CD8-positive, alpha-beta T cell (primary cell): ENCODE measurements at places on chromosomes 7 and 10.

DNA sequence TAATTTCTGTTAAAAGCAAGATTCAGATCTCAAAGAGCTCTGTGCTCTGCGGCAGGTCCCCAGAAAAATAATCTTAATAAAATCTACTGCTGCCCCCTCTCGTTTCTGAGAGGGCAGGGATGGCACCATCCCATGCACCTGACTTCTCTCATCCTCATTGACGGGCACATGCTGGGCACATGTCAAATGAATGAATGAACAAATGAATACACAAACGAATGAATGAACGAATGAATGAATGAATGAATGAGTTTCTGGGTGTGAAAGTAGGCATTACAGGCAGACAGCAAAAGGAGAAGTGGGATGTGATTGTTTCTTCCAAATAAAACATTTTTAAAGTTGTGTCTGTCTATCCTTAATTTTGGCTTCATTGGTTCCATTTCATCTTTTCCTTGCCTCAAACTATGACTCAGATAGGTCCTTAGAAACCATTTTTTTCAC lies 398.1 kb upstream of the PRKCQ start:
- DNase-seq: no peak

DNA sequence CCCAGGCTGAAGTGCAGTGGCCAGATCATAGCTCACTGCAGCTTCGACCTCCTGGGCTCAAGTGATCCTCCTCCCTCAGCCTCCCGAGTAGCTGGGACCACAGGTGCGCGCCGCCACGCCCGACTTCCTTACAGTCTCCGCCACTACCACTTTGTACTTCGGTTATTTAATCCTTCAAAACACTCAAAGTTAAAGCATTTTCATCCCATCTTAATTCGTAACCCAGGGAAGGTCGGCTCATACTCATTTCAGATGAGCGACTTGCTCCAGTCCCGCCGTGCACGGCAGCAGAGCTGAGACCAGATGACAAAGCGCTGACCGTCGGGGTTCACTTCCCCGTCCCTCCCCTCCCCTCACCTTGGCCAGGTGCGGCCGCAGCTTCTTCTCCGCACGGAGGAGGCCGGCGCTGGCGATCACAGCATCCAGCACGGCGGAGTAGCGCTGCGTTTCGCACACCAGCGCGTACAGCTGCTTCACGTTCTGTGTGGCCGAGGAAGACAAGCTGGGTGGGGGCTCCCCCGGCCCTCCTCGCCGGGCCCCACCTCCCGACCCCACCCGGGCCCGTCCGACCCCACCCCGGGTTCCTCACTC lies 457 bp downstream of the NSUN5 start:
- DNase-seq: no peak

- DNase-seq: no peak
Measured at GRCh38 chr7:137657476-137658189, 189.1 kb downstream of the DGKI start.

DNA sequence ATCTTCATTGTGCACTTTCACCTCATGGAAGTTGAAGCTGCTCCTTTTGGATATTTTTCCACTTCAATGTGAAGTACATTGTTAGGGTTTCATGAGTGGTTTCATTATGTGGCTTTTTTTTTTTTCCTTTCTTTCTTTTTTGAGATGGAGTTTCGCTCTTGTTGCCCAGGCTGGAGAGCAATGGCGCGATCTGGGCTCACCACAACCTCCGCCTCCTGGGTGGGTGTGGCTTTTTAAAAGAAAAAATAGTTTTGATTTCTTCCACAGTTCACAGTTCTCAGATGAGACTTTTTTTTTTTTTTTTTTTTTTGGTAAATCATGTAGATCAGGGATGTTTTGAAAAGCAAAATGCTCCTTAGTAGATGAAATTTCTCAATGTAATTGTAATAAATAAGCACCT lies 652.3 kb upstream of the ANKRD30A start:
- no peak for DNase-seq

- DNase-seq: no peak
Measured at GRCh38 chr7:87505557-87506245, 30.2 kb upstream of the ABCB4 start.

GRCh38 chr7:14351167-14351566 lies 361.7 kb upstream of the ETV1 start:
- no peak for DNase-seq

DNA sequence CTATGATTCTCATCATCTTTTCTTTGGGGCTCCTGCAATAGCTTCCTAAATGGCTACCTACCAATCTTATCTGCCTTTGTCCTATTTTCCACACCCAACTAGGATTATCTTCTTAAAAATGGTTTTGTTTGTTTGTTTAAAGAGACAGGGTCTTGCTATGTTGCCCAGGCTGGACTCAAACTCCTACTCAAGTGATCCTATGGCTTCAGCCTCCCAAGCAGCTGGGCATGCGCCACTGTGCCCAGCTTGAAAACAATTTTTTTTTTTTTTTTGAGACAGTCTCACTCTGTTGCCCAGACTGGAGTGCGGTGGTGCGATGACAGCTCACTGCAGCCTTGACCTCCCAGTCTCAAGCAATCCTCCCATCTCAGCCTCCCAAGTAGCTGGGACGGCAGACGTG lies 14.9 kb downstream of the DNMBP start:
- DNase-seq: no peak

- no peak for DNase-seq
Measured at GRCh38 chr7:22700559-22701002, 26.4 kb upstream of the IL6 start.

GRCh38 chr10:33134011-33134751 lies 176.2 kb upstream of the ITGB1 start:
- DNase-seq: peak; percentile 77

DNA sequence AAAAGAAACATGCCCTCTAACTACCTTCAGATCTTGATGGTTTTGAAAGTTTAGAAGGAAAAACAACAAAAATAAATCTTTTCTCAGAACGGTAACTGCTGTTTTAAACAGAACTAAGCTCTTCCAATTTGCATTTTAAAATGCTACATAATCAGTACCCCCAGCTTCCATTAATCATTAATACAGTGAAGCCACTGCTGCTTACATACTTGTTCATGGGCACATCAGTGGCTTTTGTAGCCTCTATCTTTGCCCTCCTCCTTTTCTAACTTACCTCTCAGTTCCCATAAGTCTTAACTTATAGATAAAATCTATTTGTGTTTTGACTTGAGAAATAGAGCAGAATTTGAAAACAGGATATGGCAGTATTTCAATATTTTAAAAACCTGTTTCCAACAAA lies 109.1 kb downstream of the POLL start:
- no peak for DNase-seq

DNA sequence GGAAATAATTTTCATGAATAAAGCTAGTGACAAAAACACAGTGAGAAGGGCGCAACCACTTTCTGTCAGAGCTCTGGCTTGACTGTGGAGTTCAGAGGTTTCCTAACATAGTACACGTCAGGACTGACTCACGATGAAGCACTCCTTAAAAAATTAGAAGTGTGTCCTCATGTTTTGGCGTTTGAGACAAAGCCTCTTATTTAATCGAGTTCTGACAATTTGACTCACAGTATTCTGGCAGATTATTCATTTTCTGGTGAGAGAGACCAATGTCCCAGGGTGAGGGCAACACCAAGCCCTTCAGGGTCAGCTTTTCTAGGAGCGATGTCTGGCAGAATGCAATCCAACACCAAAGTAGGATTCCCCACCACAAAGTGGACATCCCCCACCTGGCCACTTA lies 108.7 kb downstream of the DIP2C start:
- DNase-seq: no peak

- peak; percentile 79 for DNase-seq
Measured at GRCh38 chr10:72260239-72260975, 13.3 kb upstream of the DDIT4 start.

- DNase-seq: no peak
Measured at GRCh38 chr7:45256775-45257174, 99.2 kb downstream of the RAMP3 start.

DNA sequence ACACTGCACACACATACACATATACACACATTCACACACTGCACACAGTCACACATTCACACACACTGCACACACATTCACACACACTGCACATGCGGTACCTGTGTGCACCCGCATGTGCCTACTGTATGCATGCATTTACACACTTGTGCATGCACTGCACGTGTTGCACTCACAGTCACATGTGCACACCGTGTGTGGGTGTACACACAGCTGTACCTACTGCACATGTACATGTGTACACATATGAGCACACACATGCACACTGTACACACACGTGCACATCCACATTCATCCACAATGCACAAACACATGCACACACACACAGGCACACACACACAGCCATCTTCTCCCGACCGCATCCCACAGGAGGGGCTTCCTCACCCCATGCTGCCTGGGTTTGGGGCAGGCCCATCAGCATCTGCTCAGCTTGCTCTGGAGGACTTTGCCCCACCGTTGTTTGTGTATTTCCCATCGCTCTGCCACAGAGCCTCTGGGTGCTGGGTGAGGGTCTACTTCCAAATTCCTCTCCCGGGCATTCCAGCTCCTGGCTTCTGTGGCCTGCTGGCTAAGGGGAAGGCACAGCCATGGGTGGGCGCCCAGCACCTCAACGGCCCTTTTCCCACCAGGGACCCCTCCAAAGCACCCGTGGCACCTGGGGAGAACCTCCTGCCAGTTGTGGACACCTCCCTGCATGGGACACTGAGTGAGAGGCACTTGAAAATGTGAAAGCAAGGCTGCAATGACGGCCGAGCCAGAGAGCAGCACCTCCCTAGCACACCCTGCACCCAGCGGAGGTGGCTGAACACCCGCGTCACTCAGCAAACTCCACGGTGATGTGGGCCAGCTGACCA lies 324.3 kb downstream of the PTPRN2 start:
- no peak for DNase-seq

DNA sequence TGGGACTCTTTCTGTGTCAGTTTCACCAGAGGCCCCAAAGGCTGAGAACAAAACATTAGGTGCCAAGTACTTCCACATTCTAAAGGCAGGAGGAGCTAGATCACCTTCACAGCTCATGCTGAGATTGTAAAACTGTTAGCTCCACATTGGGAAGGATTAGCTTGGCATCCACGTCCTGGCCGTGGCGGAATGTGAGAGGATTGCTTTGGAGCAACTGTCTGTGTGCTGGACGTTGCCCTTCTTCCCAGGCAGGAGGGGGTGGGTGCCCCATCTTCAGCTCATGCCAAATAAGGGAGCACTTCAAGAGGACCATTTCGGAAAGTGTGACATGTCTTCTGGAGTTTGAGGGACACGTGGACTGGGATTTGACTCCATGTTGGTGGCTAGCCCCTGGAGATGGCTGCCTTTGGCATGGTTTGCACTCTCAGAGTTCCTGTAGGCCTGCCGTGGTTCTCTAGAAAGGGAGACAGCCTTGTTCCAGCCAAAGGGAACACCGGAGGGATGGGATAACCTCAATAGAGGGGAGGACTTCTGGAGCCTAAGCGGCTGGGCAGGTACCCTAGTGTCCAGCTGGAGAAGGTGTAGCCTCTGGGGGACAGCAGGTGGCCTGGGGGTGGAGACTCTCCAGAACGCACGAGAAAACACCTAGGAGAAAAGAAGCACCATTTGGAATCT lies 19.9 kb upstream of the FMC1 start:
- no peak for DNase-seq

GRCh38 chr10:122471531-122472177 lies 10.3 kb downstream of the HTRA1 start:
- no peak for DNase-seq

- no peak for DNase-seq
Measured at GRCh38 chr10:19347621-19348020, 299.0 kb downstream of the MALRD1 start.

- peak; percentile 50 for DNase-seq
Measured at GRCh38 chr7:5532536-5533335, 109.1 kb upstream of the TNRC18 start.

DNA sequence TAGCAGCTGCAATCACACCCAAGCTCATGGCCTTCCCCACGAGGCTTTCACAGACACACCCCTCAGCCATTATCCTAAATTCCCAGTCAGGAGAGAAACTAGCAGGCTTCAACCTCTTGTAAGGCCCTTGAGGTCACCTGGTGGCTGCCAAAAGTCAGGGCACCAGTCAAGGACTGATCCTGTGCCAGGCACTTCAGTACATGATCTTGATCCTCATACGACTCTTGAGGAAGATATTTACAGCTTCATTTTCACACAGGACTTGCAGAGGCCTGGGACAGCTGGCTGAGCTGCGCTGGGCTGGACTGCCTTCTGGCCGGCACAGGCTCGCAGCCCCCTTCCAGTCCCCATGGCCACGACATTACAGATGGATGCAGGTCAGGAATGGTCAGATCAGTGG lies 8.8 kb downstream of the PDAP1 start:
- no peak for DNase-seq

DNA sequence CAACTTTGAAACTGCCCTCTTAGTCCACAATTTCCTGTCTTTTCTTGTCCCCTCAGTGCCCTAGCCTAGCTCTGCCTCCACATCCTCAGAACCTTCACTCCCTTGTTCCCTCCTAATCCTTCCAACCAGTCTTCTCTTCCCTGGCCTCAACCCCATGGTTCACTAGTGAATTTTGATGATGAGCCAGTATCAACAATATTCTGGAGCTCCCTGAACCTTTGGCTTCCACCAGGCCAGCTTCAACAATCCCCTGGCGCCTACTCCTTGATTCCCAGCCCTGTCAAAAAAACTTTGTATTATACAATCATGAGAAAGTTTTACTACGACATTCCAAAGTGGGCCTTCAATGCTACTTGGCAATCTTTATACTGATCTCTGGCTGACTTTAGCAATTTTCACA lies 116.5 kb downstream of the LMBR1 start:
- no peak for DNase-seq

- no peak for DNase-seq
Measured at GRCh38 chr7:117011419-117012260, 58.3 kb downstream of the ST7 start.

DNA sequence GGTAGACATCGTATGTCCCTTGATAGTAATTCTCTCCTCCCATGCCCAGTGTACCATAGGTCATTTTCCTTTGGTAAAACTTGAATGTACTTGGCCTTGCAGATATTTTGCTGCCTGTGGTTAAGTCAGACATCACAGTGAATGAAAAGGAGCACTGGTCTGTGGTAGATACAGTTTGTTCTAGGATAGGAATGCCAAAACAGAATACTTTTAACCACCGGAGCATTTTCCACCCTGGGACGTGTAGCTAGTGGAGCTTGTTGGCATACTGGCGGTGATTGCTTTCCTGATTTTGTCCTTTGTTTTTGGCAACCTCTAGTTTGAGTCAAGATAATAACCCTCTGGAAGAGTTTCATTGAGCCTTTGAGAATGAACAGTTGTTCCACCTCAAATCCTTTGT lies 92.0 kb upstream of the BMPER start:
- no peak for DNase-seq

- DNase-seq: no peak
Measured at GRCh38 chr7:112882022-112882421, 91.8 kb upstream of the TMEM168 start.
